GM23248 (cell line): ENCODE measurements at places on chromosomes 11 and 22. TPM values are rescaled to one million over a fixed set of nuclear protein-coding genes. Genes with fewer than 3 reads are reported as not detected.

- no peak overlapping the region for H3K27ac ChIP-seq
- no peaks in the 10 kb centered on the region for H3K4me1 ChIP-seq
- no peak overlapping the region for H3K4me3 ChIP-seq
Observed at GRCh38 chr22:26620197-26620596, 1.6 kb upstream of the CRYBA4 start.

DNA sequence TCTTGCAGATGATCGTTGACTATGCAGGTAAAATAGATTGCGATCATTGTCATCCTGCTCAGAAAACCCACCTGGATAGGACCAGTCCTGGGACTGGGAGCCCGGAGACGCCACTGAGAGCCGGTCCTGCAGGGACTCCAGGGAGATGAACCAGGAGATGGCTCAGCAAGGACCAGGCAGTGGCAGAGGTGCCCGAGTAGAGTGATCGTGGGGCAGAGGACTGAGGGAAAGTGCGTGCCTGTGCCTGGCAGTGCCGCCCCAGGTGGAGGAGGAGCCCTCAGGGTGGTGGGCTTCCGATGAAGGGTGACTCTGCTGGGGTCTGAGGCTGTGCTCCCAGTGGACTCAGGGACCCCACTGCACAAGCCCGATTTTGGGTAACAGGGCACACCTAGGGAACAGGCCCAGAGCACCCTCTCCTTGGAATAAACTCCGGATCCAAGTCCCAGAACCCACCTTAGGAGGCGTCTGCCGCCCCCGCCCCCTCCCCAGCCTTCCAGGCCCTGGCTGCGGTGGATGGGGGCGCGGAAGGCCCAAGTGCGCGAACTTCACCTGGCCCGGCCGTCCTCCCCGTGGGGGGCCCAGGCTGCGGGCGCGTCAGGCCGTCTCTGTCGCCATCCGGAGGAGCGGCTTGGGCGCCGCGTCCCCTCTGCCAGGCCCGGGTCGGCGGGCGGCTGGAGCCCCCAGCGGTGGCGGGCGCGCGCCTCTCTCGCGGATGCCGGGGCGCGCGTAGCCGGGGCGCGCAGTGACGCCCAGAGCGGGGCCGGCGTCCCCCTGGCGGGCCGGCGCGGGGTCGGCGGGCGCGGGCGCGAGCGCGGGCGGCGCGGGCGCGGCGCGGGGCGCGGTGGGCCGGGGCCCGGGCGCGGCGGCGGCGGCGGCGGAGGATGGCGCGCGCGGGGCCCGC is 1338.8 kb downstream of the BRD1 start:
- H3K36me3 ChIP-seq, result no peaks in the 10 kb centered on the region
- H3K27me3 ChIP-seq, result peaks cover 24% of the 10 kb centered on the region; the same call in 1 of the 2 replicates
- DNase-seq, result peak; percentile 24
- no peaks in the 10 kb centered on the region for H3K4me1 ChIP-seq
- no peak overlapping the region for H3K27ac ChIP-seq

GRCh38 chr11:128359515-128359914 is 227.8 kb downstream of the ETS1 start:
- no peaks in the 10 kb centered on the region for H3K27me3 ChIP-seq
- DNase-seq, result peak; percentile 48
- no peak overlapping the region for H3K4me3 ChIP-seq
- peaks cover 18% of the 10 kb centered on the region for H3K4me1 ChIP-seq
- H3K36me3 ChIP-seq, result no peaks in the 10 kb centered on the region

DNA sequence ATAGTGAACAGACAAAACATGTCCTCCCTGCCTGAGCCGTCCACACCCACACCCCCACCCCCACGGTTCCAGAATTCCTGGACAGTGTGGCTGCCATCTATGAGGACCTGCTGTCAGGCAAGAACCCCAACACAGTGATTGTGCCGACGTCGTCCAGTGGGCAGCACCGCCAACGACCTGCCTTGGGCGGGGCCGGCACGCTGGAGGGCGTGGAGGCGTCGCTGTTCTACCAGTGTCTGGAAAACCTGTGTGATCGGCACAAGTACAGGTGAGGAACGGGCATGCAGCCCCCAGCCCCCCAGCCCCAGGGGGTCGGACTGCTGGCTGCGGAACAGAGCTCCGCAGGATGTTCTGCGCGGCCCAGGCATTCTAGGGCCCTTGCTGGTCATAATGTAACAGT is 19.7 kb downstream of the ARFGAP2 start:
- H3K27me3 ChIP-seq, result no peaks in the 10 kb centered on the region
- no peak overlapping the region for H3K27ac ChIP-seq
- H3K4me3 ChIP-seq, result no peak overlapping the region
- peaks cover 9% of the 10 kb centered on the region for H3K4me1 ChIP-seq

Gene MS4A4A
- not detected in 2 replicates for total RNA-seq

DNA sequence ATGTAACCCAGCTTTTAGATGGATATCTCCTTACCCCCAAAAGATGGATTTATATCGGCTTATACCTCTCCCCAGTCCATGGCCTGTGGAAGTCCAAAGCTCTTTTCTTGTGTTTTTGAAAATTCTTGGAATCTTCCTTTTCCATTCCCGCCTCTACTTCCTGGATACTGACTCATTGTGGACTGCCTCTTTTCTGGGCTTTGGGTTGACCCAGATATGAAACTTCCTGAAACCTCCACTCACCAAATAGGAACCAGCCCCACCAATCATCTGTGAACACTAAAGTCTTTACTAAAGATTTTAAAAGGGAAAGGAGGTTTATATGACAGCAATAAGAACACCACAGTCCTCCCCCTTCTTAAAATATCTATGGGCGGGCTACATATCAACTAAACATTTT is 163.4 kb upstream of the SYN3 start:
- peak; percentile 70 for DNase-seq
- H3K4me3 ChIP-seq, result peak overlapping the region; percentile 51
- peaks cover 18% of the 10 kb centered on the region for H3K4me1 ChIP-seq
- H3K36me3 ChIP-seq, result no peaks in the 10 kb centered on the region
- no peaks in the 10 kb centered on the region for H3K27me3 ChIP-seq

- H3K4me3 ChIP-seq, result no peak overlapping the region
- no peak for DNase-seq
- H3K4me1 ChIP-seq, result no peaks in the 10 kb centered on the region
- no peaks in the 10 kb centered on the region for H3K27me3 ChIP-seq
- H3K36me3 ChIP-seq, result no peaks in the 10 kb centered on the region
Observed at GRCh38 chr11:6557761-6558674, 45.4 kb downstream of the RRP8 start.

Gene CFAP300
- 7.3 and 10.2 TPM in 2 replicates for total RNA-seq

- H3K4me1 ChIP-seq, result no peaks in the 10 kb centered on the region
- H3K27ac ChIP-seq, result no peak overlapping the region
- H3K27me3 ChIP-seq, result no peaks in the 10 kb centered on the region
Observed at GRCh38 chr11:115365907-115366306, 138.3 kb downstream of the CADM1 start.
